D721Med (cell line): ENCODE measurements at places on chromosomes 3 and 15.

DNA sequence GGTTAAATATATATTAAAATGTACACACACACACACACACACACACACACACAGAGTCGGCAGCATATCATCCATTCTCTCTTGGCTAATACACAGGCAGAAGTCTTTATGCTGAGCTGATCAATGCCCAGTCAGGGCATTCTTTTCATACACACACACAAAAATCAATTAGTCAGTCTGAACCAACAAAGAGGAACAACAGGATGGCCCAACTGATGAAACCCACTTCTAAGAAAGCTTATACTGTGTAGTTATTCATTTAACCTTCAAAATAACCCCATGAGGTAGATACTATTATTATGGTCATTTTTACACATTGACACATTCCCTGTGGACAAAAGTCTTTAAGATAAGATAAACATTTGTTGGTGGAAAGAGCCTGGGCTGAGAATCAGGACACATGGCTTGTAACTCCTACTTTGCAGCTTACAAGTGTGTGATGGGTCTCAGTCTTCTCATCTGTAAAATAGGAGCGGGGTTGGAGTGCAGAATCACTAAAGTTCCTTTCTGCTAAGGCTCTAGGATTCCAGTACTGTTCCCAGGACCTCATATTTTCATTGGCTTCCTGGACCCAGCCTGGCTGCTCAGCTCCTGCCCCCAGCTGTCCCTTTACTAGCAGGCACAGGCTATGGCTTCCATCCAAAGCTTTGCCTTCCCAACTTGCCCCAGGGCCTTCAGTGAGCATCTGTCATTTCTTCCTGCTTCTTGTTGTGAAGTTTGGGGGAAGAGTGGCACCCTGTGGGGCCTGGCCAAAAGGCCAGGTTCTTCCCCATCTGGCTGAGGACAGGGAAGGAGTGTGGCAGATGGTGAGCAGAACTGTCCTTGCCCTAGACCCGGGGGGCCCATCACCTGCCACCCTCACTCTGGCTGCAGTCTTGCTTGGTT, 27.2 kb upstream of the GLCE start:
- no peak for DNase-seq

GRCh38 chr3:55604402-55604801, 117.3 kb upstream of the WNT5A start:
- no peak for DNase-seq

DNA sequence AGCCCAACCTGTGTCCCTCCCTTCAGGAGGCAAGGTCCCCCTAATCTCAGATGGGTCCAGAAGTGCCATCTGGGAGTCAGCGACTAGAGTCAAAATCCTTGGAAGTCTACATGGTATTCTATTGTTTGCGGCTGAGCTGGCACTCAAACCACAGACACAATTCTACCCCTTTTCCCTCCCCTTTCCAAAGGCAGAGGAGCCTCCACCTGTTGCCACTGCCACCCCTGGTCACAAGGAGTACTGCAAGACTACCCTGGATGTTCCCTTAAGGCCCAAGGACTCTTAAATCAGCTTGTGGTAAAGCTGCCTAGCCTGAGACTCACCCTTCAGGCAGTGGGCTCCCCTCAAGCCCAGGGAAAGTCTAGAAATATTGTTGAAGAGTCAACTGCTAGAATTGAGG, 4.3 kb upstream of the OR5H6 start:
- no peak for DNase-seq

DNA sequence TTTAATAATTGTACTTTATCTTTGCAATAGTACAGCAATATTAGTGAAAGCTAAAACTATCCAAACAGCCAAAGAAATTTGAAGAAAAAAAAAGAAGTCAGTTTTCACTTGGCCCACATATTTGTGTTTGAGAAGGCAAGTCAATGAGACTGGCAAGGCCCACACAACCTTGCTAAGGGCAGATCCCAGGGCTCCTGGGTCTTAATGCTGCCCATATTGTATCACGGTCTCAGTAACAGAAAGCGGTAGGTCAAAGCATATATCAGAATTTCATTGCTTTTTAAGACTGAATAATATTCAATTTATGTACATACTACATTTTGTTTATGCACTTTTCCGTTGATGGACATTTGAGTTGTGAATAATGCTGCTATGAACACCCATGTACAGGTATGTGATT, 262.0 kb upstream of the TOPAZ1 start:
- DNase-seq: no peak

GRCh38 chr3:72555714-72556113, 292.5 kb downstream of the SHQ1 start:
- no peak for DNase-seq

GRCh38 chr15:77580996-77581682, 51.6 kb downstream of the LINGO1 start:
- no peak for DNase-seq

DNA sequence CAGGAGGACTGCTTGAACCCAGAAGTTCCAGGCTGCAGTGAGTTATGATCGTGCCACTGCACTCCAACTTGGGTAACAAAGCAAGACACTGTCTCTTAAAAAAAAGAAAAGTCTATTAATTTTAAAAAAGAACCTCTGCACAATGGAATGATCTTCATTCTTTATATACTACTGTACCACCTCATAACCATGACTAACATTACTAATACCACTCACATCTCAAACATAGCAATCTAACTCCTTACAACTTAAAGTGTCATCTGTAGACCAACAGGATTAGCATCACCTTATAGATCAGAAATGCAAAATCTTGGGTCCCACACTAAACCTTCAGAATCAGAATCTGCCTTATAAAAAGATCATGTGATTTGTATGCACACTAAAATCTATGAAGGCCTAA, 48.8 kb upstream of the MAP4 start:
- DNase-seq: no peak

- DNase-seq: no peak
Measured at GRCh38 chr3:194675081-194675640, 3.2 kb upstream of the LSG1 start.

- no peak for DNase-seq
Measured at GRCh38 chr15:77533578-77534430, 98.9 kb downstream of the LINGO1 start.

DNA sequence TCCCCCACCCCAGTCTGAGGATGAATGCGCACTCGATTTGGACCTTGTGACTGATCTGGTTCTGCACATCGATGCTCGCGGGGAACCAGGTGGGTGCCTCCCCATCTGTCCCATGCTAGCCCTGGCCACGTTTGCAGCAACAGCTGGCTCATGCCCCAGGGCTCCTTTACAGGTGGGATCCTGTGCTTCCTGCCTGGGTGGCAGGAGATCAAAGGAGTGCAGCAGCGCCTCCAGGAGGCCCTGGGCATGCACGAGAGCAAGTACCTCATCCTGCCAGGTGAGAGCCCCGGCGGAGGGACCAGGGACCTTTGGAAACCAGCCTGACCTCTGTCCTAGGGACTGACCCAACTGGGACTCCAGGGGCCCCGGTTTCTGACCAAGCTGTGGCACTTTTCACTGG, 44.3 kb downstream of the DHX30 start:
- DNase-seq: no peak

GRCh38 chr3:121601212-121601812, 8.1 kb downstream of the FBXO40 start:
- no peak for DNase-seq

DNA sequence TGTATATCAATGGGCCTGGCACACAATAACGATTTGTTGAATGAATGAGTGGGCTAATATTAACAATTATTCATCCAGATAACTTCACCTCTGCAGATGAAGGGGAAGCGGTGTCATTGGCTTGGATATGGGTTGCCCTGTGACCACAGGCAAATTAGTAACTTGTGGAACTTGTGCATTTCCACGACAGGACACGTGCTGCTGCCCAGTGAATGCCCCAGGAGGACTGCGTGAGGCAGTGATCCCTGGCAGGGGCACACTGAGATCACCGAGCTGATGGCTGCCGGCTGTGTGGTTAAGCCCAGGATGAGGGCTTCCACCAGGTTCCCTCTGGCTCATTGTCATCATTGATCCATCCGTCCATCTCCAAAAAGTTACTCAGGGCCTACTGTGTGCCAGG, 84.1 kb upstream of the HACD2 start:
- DNase-seq: no peak

- DNase-seq: no peak
Measured at GRCh38 chr3:98070840-98071239, 16.1 kb upstream of the OR5AC2 start.

DNA sequence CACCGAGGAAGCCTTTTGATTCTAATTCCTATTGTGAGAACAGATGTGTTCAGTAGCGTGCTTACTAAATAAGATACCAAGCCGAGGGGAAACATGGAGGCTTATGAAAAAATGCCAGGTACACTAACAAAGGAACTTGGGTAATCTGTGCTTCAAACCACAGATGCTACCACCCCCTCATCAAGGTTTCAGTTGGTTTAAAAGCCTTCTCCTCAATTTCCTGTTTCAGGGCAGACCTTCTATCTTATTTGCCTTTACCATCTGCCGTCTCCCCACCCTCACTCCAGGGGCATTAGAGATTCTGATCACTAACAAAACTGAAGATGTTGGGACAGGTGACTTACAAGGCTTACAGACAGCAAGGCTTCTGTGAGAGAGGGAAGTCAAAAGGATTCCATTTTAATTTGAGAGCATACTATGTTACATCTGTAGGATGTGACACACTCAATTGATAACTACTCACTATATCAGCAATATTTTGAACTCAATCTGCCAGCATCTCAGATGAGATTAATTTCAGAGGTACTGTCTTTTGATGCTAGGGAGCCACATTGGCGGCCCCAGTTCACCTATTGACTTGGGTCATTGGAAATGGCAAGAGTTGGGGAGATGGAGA, 60.6 kb upstream of the PLCL2 start:
- no peak for DNase-seq

DNA sequence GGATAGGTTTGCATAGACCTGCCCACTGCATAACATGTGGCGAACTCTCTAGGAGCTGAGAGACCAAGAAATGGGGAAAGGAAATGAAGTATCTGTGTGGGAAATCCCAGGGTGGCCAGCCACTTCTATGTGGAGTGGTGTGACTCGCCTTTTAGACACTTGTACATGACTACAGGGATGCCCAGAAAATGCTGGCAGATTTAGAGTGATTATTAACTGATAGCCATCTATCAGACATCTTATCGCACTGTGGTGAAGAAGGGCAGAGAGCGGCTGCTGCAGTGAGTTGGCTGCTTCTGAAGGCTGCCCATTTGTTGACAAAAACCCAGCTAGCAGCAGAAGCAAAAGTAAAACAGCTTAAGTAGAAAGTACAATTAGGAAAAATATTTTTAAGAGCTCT, 18.1 kb upstream of the STAC start:
- no peak for DNase-seq

- DNase-seq: no peak
Measured at GRCh38 chr3:186917512-186918312, 12.6 kb upstream of the ST6GAL1 start.

GRCh38 chr3:139108253-139108969, 63.7 kb upstream of the PRR23C start:
- DNase-seq: no peak

GRCh38 chr15:78058401-78058935, 19.0 kb downstream of the TBC1D2B start:
- no peak for DNase-seq

DNA sequence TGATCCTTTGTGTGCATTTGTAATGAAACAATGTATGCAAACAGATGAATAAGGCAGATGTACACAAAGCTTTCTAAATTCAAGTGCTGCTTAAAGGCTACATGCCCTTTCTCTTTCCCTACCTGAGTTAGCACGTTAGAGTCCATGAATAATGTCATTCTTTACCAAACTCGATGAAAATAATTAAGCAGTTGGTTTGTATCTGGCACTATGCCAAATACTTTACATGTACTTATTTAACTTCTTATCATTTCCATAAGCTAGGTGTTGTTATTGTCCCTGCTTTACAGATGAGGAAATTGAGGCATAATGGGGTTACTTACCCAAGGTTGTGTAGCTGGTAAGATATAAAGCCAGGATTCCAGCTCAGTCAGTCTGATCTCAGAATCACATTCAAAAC, 2.4 kb downstream of the GPR171 start:
- no peak for DNase-seq

DNA sequence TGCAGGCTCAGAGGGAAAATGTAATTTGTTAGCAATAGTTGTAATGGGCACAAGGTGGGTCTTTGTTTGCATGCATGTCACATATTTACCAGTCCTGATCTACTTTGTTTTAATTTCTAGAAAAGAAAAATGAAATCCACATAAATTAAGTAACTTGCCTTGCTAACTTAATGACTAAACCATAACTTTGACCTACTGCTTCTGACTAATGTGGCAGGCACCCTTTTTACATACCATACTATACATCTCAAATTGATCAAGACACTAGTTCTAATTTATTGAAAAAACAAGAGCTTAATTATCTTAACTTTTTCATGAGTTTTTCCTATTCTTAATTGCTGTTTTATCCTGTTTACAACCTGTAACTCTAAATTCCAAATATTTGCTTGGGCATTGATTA, 93.2 kb downstream of the ATP11B start:
- no peak for DNase-seq
